ENCODE measurements at places on chromosomes 7 and 10.

- DNase-seq: no peak
These were observed 11.4 kb upstream of the LRRC61 start for GRCh38 chr7:150311711-150312110.

DNA sequence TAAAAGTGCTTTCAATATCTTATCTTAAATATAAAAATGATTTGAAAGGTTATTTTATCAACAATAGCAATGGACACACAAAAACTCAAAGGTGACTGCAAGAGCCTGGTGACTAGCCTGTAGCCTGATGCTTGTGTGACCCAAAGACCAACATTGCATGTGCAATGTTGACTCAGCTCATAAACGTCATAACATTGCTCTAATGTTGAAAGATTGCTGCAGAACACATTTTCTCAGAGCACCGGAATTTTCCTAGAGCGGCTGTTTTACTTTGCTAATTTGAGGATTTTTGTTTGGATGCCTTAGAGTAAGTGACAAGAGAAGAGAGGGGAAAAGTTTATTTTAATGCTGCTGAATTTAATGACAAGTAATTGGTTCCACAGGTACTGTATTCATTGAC is 107.1 kb downstream of the RAB18 start:
- DNase-seq: no peak

GRCh38 chr10:78337646-78338391 is 304.2 kb downstream of the RPS24 start:
- DNase-seq: no peak

DNA sequence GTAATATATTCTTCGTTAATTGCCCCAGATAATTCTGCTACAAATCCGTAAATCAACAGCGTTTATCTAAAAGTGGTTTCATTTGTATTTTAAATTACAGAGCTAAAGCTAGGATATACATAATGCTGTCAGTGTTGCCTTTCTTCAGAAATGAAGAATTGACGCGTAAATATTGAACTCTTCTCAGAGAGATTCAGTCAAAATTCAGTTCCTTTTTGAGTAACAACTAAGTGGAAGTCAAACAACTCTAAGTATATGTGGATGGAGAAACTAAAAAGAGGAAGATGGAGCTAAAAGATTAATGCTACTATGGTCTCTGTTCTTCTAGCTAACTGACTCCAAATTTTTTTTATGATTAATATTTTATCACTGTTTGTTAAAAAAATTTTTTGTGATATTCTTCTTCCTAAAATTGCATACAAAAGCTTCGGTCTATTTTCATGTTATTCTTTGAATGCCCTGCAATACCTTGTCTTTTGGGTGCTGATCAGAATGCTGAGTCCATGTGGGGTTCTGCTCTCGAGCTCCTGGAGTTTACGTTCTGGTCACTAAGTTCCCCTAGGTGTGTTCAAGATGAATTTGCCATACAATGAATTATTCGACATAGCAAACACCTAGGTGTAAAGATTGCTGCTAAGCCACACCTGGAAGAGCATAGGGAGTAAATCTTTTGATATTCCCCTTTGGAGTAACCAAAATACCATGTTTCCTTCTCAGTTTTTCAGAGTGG is 20.7 kb downstream of the MDFIC start:
- DNase-seq: no peak

Measured in PC-9 (cell line).